CD4-positive, alpha-beta T cell treated with Interleukin-4 for 1 hour (primary cell): ENCODE measurements at places on chromosomes 5 and 9.

- peak; percentile 66 for DNase-seq
Observed at GRCh38 chr9:131585375-131585774, 40.1 kb downstream of the PRRT1B start.

GRCh38 chr9:88011005-88011766 lies 36.9 kb upstream of the CDK20 start:
- no peak for DNase-seq

GRCh38 chr9:272251-273213 lies 57.9 kb downstream of the DOCK8 start:
- peak; percentile 91 for DNase-seq

DNA sequence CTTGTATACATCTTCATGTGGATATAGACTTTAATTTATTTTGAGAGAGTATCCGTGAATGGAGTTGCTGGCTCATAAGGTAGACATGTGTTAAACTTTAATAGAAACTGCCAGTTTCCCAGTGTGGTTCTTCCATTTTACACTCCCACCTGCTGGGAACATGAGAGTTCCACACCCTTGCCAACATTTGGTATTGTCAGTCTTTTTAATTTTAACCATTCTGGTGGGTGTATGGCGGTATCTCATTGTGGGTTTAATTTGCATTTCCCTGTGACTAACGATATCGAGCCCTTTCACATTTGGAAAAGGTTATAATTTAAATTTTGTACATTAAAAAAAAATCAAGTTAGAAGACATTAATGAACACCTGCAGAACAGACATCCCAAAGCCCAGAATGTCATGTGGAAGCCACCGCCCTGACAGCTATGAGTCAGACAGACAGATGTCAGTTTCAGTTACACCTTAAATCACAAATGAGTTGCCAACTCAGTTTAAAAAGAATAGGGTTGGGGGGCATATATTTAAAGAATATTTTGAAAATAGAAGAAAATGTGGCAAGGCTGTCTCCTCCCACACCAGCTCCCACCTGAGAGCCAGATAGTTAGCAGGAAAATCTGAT lies 36.9 kb downstream of the ANKRD33B start:
- no peak for DNase-seq

GRCh38 chr9:7960320-7961050 lies 160.9 kb upstream of the DMAC1 start:
- DNase-seq: no peak
